Activated CD8-positive, alpha-beta T cell treated with anti-CD3 and anti-CD28 coated beads, Interleukin-2, amount 10 ng/mL, durations not matched to agents 7 days and 5 days (primary cell): ENCODE measurements at places on chromosomes 1 and 21.

DNA sequence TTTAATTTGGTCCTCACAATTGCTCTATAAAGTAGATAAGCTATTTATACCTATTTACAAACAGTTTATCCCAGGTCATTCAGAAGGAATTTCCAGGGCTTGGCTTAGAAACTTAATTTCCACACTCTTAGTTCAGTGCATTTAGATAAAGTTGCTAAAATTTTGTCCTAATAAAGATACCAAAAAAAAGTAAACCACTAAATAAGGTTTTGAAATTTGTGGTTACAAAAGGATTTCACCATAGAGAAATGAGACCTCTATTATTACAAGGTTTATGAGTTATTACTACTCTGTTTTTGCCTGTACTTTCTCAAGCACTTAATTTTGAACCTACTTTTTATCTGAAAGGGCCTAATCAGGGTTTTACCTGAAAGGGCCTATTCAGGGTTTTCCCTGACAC is 22.4 kb downstream of the PTPN22 start:
- DNase-seq = no peak

DNA sequence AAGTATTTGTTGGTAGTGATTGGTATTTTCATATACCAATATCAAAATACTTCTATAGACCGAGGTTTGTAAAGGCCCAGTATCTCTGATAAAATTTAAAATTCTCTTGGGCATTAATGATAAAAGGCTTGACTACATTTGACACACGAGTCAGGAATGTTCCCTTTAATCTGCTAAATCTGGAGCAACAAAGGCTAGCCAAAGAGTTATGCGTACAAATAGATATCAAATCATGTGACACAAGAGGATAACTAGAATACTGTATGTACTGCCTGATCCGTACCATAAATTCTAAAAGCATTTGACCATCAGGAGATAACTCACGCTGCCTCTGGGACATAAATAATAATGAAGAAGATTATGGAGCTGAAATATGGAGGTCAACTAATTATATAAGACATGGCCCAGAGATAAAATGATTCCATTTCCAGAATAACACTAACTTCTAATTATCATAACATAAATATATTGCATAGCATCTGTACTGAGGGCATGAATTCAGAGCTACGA is 64.2 kb upstream of the SH3GLB1 start:
- DNase-seq = no peak

GRCh38 chr21:28580585-28580984 is 412.1 kb downstream of the LTN1 start:
- no peak for DNase-seq

DNA sequence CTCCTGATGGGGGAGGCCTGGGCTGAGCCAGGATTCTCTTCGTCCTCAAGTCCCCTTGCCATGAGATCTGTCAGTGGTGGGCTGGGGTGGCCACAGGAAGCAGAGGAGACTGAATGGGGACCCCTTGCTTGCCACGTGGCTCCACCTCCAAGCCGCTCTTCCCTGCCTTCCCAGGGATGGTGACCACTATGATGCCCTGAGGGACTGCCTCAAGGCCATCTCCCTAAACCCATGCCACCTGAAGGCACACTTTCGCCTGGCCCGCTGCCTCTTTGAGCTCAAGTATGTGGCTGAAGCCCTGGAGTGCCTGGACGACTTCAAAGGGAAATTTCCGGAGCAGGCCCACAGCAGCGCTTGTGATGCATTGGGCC is 20.9 kb upstream of the TMEM222 start:
- no peak for DNase-seq

DNA sequence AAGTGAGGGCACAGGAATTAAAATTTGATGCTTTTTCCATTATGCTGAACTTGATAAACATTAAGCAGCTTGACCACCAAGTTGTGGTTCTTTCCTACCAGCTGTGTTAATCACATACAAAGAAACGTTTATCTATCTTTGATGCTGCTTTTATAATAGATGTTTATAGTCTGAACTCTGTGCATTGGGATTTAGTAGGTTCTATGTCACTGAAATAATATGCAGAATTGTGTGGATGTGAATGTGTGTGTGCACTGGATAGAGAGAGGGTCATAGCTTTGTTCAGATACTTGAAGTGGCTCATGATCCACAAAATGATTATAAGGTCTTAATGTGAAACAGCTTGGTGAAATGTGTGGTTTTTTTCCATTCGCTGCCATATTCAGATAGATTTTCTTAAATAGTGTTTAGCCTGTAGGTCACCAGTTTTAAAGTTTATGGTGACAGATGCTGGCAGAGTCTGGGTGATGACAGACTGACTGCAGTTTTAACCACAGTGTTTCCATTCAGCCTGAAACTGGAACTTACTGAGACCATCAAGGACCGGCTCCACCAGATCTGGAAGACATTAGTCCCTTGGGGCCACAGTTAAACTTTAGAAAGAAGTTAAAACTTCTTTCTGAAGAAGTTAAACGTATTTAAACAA is 10.2 kb downstream of the DDI2 start:
- DNase-seq = no peak

DNA sequence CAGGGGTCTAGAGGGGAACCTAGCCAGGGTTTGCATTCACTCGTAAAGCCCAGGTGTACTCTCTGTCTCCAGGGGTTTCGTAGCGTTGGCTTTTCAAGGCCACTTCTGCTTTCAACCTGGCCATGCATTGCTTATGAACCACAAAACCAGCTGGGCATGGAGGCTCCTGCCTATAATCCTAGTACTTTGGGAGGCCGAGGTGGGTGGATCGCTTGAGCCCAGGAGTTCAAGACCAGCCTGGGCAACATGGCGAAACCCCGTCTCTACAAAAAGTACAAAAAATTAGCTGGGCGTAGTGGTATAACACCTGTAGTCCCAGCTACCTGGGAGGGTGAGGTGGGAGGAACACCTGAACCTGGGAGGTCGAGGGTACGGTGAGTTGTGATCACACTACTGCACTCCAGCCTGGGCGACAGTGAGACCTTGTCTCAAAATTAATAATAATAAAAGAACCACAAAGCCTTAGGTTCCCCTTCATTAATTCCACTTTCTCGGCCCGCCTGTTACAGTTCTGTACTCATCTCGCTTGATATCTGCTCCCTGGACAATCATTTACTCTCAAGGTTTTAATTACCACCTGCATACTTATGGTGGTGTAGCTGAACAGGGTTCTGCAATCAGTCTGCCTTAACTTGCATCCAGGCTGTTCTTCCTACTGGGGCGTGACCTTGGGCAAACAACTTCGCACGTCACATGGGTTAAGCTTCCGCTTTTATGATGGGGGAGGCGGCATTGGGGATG is 6.1 kb downstream of the SLC16A4 start:
- DNase-seq = no peak
